G401 (cell line): ENCODE measurements at places on chromosomes 11 and 22.
A peak's percentile ranks its signal among the peaks of the same experiment; 100 is the strongest.

DNA sequence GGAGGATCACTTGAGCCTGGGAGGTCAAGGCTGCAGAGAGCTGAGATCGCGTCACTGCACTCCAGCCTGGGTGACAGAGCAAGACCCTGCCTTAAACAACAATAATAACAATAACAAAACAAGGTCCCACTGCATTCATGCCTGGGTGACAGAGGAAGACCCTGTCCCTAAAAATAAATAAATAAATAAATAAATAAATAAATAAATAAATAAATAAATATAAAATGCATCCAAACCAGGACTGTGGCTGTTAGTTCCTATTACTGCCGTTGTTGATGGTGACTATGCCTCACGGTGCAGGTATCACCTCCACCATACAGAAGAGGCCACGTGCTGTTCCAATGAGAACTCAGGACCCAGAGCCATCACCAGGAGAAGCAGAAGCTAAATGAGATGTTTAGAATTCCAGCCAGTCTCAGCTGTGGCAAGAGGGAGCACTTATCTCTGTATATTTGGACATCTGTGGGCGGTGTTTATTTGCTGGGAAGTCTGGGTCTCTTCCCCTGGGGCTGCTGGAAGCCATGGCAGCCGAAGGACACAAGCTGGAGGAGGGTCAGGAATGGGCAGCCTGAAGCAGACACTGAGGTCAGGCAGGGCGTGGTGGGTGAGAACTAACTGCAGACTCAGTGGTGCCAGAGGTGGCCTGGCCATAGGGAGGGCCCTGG lies 21.6 kb downstream of the C11orf86 start:
- no peak for DNase-seq

GRCh38 chr22:42743501-42743991 lies 22.9 kb upstream of the A4GALT start:
- no peak for DNase-seq

DNA sequence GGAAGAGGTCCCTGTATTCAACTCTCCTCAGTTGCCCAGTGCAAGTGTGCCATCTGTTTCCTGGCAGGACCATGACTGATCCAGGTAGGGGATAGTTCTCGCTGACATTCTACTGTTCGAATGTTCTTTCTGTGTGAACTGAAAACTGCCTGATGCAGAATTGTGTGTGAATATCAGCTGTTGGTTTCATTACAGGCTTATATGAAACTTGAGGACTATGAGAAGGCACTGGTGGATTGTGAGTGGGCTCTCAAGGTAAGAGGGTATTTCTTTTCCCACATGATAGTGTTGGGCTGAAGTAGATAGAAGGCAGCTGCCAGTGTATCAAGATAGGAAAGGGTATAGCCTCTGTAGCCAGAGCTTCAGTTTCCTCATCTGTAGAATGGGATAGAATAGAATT lies 15.3 kb downstream of the TTC12 start:
- DNase-seq = peak; percentile 31

DNA sequence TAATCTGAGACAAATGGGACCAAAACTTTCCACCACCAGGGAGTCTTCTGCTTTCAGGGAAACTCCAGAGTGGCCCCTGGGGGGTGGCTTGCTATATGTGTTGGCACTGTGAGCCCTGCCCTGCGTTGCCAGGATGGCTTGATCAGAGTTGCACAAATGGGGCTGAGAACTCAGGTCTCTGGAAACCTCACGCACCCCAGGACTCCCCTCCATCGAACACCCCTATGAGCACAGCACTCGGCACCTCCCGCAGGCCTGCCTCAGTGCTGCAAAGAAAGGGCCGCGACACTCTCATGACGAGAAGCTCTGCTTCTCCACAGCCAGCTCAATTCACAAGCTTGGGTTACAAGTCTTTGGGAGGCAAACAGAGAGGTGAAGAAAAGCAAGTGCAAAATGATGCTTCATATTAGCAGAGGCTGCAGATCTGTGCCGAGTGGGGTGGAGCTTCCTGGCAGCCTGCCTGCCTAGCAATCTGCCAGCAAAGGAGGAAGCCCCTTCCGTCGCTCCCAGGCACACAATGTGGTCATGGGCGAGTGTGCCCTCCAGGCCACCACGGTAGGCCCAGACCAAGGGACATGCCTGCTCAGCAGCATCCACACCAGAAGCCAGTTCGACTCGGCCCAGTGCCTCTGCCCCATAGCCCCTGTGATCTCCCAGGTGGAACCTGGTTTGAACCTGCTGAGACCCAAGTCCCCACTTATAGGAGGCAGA lies 55.7 kb downstream of the MYH9 start:
- DNase-seq = peak; percentile 71

- no peak for DNase-seq
Observed at GRCh38 chr22:48683640-48684039, 1144.0 kb downstream of the BRD1 start.

- DNase-seq = no peak
Observed at GRCh38 chr11:89667001-89667400, 43.1 kb upstream of the TRIM77 start.

DNA sequence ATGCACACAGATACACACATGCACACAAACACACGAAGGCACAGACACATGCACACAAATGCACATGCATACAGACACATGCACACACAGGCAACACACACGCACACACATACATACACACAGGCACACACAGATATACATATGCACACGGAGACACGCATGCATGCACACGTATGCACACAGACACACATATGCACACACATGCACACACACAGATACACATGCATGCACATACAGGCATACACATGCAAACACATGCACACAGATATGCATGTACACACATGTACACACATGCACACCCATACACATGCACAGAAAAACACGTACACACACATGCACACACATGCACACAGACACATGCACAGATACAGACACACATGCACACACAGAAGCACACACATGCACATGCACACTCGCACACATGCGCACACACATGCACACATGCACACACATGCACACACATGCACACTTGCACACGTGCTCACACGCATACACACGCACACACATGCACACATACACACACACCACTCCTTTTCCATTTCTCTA lies 70.8 kb upstream of the ALDH3B2 start:
- DNase-seq = no peak

DNA sequence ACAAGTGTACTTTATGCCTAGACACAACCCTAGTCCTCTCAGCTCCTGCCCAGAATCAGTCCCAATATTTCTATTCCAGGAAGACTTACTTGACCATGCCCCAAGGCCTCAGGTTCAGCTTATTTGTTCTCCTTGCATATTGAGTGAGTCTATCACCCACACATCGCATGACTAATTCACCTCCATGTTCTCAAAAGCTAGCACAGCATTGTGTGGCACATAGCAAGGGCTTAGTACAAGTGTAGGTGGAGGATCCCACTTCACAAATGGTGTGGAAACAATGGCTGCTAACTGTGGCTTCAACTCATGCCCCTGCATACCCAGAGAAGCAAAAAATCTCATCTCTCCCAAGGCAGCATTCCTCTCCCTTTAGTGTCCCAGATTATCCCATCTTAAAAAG lies 602.6 kb upstream of the API5 start:
- no peak for DNase-seq

DNA sequence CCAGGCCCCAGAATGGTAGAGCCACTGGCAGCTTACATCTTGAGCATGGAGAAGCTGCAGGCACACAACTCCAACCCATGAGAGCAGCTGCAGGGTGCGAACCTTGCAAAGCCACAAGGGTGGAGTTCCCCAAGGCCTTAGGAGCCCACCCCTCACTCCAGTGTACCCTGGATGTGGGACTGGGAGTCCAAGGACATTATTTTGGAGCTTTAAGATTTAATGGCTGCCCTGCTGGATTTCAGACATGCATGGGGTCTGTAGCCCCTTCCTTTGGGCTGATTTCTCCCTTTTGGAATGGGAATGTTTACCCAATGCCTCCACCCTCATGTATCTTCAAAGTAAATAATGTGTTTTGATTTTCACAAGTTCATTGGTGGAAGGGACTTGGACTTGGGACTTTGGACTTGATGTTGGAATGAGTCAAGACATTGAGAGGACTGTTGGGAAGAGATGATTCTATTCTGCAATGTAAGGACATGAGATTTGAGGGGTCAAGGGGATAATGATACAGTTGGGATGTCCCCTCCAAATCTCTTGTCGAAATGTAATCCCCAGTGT lies 1.1 kb upstream of the KRTAP5-7 start:
- no peak for DNase-seq

DNA sequence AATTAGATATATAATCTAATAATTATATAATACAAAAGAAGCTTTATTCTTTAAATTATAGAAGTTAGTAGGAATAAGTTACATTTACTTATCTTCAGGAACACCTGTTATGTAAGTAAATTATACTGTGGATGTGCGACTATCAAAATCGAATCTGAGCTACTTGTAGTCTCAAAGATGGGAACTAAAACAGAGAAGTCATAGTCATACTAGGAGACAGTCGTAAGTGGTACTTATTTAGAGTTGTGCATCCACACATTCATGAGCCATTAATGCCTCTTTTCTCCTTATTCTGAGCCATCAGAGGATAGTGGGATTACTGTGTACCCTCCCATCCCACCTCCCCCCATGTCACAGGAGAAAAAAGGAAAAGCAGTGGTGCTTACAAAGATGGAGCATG lies 114.4 kb downstream of the CADM1 start:
- no peak for DNase-seq

- DNase-seq = no peak
Observed at GRCh38 chr11:121564948-121565684, 112.3 kb upstream of the SORL1-AS1 start.

DNA sequence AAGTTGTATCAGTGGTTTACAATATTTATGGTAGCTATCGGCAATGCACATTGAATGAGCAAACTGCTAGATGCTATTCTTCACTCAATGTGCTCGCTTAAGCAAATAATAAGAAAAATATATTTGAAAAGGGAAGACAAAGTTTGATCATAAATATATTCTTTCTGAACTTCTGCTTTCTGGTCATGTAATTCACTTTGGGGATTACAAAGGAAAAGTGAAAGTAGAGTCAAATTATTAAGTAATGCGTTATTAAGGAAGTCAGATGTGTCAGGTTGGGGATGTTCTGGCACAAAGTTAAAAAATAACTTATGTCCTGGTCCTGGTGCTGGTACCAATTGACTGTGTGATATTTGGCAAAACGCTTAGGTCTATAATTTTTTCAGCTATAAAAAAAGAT lies 98.0 kb upstream of the TRIM77 start:
- no peak for DNase-seq

GRCh38 chr11:117375960-117376359 lies 48.3 kb downstream of the CEP164 start:
- DNase-seq = peak; percentile 77

DNA sequence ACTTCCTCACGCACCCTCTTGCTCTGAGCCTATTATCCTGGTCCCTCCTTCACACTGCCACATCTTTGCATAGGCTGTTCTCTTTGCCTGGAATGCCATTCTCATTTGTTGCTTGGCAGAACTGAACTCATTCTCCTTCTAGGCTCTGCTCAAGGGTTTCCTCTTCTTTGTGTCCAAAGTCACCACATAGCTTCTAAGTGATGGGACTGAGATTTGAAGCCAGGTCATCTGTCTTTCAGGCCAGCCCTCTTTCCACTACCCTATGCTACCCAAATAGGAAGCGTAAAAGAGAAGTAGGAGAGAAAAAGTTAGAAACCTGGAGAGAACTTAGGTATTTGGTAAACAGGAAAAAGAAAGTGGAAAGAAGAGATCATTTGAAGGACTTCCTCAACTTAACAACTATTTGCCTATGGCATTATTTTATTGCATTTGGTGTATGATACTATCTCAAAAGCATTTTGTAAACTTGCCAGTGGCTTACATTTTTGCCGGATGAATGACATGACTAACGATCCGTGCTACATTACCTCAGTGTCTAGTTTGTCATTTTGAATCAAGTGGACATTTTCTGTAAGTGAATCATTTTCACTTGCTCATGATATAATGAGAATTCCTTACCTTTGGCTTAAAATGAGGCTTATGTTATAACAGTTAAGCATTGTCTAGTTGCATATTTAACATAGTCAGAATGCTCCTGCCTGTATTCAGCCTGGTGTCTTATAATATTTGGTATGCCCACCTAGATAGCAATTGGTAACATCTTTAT lies 18.5 kb downstream of the NF2 start:
- no peak for DNase-seq

GRCh38 chr11:75135651-75136050 lies 15.3 kb upstream of the SLCO2B1 start:
- DNase-seq = peak; percentile 13

DNA sequence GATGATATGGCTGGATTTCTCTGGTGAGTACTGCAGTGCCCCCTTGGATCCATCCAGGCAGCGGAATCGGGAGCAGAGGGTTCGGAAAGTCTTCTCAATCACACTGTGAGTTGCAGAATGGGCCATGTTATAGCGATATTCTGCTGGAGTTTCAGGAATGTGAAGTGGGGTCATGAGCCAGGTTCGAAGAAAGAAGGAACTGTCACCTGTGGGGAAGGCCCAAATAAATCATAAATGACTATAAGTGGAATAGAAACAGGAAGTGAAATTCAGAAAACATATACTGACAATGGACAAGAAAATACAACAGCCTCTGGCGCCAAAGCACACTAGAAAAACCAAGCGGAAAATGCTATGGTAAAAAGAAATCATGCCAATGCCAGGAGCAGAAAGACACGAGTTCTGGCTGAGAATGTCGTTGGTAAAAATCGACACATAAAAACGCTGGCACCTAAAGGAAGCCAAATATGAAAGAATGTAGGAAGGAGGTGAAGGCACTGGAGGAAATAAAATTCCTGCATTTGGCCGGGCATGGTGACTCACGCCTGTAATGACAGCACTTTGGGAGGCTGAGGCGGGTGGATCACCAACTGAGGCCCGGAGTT lies 10.0 kb upstream of the AMBRA1 start:
- DNase-seq = no peak

DNA sequence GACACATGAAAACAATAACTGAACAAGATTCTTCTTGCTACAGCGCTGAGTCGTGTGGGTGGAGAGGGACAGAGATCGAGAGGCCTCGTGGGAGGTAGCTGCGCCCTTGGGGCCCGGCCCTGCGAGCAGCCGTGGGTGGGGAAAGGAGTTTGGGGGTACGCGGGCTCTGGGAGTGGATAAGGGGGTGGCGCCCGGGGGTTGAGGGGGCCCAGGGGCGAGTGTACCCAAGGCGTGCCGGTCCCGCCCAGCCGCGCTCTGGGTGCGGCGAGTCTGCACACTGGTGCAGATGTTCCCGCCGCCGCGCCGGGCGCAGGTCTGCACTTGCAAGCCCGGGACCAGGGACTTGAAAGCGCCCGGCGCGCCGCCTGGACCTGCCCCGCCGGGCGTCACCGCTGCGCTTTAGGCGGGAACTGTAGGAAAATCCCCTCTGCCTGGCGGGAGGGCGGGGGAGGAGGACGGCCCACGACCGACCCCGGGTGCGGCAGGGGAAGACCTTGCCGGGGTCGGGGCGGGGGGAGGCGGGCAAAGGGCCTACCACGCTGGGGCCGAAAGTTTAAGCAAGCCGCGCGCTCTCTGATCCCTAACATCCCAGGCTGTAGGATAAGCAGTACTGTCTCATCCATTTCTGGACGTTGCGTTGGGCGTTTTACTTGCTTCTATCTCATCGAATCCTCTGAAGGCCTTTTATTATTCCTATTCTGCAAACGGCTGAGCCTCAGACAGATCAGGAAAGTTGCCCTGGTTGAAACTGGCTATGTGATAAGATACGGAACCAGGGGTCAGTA lies 1.4 kb upstream of the KREMEN1 start:
- no peak for DNase-seq
